ENCODE measurements at places on chromosomes 13 and 19.

- DNase-seq: no peak
Observed at GRCh38 chr19:38781058-38781457, 7.7 kb upstream of the LGALS7 start.

DNA sequence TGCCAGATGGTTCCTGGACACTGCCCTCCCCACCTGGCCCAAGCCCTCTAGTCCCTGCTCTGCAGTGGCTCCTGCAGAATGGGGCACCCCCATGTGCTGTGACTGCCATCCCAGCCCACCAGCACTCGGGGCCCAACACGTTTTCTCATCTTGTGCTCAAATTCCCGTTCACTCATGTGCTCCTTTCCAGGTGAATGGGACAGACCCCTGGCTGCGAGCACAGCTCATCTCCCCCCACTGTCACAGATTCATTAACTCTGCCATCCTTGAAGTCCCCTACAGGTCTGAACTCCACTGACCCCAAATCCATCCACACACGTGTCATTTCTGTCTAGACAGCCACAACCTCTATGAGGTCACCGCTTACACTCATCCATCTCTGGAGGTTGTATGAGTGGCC, 23.6 kb downstream of the TUBA3C start:
- no peak for DNase-seq

DNA sequence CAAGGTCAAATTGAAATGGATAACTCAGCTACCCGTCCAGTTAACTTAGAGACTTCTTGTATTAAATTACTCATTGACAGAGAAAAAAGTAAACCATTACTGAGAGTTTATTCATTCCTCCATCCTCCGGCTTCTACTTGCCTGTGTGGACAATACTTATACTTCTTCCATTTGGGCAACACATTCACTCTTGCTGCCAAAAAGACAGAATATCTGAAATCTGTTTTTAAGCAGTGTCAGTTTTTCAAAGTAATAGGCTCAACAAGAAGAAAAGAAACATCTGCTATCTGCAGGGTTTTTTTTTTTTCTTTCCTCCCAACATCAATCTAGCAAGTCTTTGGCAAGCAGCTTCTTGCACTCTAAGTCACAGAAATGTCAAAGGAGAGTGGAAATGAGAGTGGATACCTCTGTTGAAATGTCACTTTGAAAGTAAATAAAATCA, 1142.8 kb downstream of the PCDH9 start:
- DNase-seq: no peak

DNA sequence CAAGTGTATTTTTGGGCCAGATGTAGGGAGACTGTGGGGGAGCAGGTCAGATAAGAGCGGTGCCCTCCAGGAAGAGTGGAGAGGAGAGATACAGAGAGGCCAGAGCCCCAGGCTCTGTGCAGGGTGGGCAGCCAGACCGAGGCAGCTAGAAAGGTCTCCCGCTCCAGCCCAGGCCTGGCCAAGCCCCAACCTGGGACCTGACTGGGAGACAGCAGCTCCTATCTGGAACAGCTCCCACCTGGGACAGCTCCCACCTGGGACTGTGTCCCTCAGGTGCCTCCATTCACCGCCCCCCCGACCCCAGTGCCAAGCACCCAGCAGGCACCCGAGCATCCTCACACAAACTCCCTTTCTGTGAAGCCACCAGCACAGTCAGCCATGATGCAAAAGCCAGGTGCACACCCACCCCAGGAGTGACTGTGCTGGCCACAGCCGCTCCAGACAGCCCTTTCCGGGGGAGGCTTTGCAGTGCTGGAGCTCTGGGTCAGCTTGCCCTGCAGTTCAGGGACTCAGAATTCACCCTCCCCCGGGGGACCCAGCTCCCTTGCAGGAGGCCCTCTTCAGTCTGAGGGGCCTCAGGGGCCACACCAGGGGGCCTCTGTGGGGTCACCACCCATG, 2.1 kb upstream of the GRTP1 start:
- no peak for DNase-seq

- no peak for DNase-seq
Observed at GRCh38 chr13:20492641-20493040, 33.0 kb downstream of the CRYL1 start.

DNA sequence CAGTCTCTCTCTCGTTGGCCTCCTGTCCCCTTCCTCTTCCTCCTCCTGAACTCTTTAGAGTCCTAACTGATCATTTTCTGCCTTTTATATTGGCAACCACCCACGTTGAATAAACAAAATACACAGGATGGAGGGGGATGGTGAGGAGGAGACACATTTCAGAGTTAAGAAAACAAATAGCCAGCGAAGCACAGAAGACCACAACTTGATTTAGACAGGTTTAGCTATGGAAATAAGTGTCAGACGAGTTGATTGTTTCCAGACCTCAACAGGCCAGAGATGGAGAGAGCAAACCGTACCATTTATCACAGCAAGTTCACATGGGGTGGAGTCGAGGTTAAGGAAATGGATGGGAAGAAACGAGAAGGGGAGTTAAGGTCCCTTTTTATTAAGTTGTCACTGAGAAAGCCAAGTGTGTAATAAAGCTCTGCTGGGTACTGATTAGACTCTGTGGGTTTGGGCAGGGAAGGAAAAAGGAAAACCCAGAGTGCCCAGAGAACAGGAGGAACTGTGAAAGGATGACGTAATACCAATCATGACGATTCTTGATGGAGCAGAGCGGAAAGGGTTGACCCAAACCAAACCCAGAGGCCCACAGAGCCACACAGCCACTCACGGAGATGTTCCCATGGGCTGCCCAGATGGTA, 11.1 kb upstream of the SERP2 start:
- no peak for DNase-seq
